ENCODE measurements at places on chromosomes 12 and 14. TPM values are rescaled to one million over a fixed set of nuclear protein-coding genes. Genes with fewer than 3 reads are reported as not detected.

Gene SFSWAP
- total RNA-seq: 73.1 TPM

Gene A2M
- 0.16 TPM for total RNA-seq

Gene GPHN
- 29.8 TPM for total RNA-seq

Gene PRH2
- total RNA-seq: not detected

Gene GALC
- 10.3 TPM for total RNA-seq

Gene TMEM229B
- total RNA-seq: 1.5 TPM

Gene KRT8
- 1.1 TPM for total RNA-seq

Gene RD3L
- not detected for total RNA-seq

Gene CLEC12A
- total RNA-seq: not detected

Gene P2RX2
- not detected for total RNA-seq

Gene LRP1-AS
- total RNA-seq: not detected

Gene AMHR2
- total RNA-seq: not detected

DNA sequence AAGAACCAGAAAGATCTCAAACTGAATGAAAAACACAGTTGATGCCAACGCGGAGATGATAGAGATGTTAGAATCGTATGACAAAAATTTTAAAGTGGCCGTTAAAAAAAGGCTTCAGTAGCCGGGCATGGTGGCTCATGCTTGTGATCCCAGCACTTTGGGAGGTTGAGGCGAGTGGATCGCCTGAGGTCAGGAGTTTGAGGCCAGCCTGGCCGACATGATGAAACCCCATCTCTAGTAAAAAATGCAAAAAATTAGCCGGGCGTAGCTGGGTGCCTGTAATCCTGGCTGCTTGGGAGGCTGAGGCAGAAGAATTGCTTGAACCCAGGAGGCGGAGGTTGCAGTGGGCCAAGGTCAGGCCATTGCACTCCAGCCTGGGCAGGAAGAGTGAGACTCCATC is 5.4 kb upstream of the ACVRL1 start:
- no peak for DNase-seq

- DNase-seq: no peak
Observed at GRCh38 chr12:75349946-75350345, 15.5 kb downstream of the GLIPR1L1 start.

- DNase-seq: no peak
Observed at GRCh38 chr12:70444903-70445302, 78.8 kb downstream of the KCNMB4 start.

DNA sequence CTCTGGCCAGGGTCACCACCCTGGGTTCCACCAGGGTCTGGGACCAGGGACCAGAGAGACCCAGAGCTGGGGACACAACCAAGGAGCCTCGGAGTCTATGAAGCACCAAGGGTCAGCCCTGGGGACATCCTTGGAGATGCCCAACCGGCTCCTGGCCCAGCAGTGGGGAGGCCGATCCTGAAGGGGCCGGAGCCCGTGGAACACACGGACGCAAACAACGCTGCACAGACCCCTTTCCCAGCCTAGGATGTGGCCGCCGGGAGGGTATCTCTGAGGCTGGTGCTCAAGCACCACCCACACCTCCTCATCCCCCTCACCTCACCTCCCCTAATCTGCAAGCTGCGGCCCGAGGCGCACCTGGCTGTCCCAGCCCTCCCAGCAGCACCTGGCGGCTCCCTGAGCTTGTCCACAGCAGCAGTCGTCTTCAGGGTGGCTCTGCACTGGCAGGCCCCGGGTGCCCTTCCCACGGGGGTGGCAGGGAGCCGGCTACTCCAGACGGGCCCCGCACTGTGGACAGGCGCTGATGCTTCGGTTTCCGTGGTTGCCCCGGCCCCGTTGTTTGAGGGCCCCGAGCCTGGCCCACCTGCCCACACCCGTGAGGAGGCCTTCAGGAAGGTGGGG is 146.8 kb upstream of the C14orf180 start:
- DNase-seq: no peak

DNA sequence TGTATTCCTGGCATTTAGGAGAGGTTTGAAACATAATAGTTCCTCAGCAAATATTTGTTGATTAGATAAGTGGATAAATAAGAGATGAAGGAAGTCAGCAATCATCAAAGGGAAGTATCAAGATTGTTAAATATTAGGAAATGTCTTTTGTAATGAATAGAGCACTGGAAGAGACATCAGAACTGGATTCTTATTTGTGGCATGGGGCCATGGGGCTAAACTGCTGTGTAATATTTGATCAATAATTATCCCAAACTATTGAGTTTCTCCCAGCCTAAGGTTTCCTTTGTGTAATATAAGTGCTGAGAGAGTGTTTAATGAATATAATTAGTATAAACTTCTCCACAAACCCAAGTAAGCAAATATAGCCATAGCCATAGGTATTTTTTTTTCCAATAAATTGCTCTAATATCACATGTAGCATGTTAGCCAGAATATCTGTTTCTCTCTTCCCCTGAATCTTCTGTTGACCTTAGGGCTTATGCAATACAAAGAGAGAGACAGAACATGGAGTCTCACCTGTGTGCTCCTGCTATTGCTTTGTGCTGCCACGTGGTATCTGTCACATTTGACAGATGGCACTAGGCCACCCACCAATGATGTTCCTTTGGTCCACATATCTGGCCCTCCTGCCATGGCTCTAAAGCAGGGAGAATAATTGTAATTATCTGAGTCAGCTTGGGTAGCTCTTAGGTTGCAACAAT is 658.7 kb downstream of the SOX5 start:
- no peak for DNase-seq

GRCh38 chr12:80567401-80567800 is 123.4 kb downstream of the PTPRQ start:
- no peak for DNase-seq

DNA sequence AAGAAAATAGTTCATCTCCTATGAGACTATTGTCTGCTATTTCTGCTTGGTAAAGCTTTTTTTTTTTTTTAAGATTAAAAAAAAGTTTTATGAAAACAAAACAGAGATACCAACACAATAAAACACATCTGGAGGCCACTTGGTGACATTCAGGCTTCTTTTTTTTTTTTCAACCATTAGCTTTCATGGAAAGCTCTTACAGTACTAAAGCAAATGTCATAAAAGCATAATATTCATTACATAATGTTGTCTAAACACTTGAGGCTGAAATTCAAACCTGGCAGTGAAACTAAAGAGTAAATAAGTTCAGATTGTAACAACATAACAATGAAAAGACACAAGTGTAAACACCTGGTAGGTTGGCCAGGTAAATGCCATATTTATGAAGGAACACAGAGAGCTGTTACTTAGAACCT is 14.7 kb downstream of the PRICKLE1 start:
- no peak for DNase-seq

- DNase-seq: peak; percentile 63
Observed at GRCh38 chr14:61347826-61348443, 26.6 kb downstream of the PRKCH start.

DNA sequence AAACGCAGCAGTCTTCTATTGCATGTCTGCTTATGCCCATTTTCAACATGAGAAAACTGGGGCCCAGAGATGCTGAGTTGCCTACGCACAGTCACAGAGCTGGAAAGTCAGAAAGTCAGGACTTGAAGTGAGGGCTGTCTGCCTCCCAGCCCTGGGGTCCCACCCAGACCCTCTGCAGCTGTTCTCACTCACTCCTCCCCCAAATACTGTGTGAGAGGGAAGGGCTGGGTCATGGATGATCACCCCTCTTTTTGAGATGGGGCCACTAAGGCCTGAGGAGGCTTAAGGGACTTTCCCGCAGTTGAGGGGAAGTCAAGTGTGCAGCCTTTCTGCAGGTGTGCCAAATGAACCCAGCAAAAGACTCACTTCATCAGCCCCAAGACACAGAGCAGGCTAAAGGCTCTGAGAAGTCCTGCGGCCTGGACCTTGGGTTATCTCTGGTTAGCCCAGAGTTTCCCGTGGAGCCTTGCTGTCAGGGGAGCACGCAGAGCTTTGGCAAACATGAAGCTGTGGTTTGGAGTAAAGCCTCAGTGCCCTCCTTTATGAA is 18.7 kb downstream of the DTX1 start:
- peak; percentile 35 for DNase-seq

DNA sequence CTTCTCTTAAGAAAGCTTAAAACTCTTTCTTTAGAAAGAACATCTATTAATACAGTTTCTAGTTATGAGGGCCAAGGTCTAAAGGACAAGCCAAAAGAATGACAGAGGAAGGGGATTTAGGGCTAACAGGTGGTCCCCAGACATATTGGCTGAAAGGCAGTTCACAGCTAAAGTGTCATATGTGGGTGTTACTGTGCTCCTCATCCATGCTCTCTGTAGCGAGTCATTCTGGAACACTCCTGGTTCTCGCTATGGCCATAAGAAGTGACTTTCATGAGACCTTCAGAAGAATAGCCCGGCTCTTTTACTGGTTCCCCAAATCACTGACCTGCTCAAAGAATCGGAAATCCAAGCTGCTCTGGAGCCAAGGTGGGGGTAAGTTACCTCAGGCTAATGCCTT is 55.0 kb downstream of the TBK1 start:
- DNase-seq: no peak

DNA sequence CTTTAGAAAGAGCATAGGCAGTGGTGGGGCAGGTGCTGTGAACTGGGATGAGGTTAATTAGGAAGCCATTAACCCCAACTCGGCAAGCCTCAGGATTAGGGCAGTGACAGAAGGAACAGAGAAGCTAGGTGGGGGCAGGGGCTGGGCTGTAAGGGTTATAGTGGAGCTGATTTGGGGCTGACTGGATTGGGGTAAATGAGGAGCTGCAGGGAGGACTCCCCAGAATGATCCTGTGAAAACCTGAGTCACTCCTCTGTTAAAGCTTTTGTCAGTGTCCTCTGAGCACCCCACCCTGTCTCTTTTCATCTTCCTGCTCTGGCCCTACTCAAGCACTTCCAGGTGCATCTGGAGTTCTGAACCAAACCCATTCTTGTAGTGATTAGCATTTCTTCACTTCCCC is 4.4 kb downstream of the KLC1 start:
- no peak for DNase-seq
